ENCODE measurements at places on chromosomes 5 and 9.

DNA sequence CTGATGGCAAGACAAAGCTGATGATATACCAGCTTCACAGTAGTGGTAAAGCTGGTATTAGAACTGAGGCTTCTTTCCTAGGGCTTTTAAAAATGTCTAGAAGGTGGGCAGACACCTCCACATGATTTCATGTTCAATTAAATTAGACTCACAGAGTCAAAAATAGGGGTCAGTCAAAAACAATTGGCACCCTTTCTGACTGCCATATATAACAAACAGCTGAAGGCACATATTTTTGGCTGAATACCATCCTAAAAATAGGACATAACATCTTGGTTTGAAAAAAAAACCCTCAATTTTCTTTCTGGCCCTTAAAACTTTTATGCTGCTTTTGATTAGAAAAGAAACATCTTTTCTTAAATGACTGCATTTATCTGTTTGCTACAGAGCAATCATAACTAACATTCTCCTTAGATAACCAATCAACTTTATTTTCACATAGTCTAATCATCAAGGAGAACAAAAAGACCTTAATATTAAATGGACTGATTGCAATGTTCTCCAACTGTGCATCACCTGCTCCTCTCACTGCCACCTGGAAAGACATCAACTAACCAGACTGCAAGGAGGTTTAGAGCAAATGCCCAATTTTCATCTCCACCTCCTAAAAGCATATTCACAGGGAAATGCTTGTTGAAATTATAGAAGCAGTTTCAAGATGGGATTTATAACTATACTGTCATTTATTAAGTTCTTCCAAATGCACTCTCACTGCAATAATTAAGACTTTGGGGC is 3.2 kb downstream of the SGTB start:
- DNase-seq: no peak

- no peak for DNase-seq
Measured at GRCh38 chr5:172696171-172696849, 55.2 kb downstream of the NEURL1B start.

DNA sequence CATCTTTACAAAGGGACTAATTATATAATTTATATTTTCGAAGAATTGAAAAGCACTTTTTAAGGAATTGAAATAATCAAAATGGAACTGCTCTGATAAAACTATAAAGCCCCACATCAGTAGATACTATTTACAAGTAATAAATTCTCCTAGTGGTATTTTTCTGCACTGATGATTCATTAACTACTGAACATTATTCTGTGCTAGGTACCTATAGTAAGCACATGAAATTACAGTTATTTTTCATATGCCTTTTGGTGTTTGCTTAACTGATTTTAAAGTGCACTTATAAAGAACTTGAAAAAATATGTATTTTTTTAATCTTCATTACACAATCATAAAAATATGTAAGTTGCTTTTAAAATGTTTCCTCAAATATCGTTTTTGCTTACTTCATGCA is 123.0 kb downstream of the MAN2A1 start:
- no peak for DNase-seq

- no peak for DNase-seq
Measured at GRCh38 chr9:23823986-23824829, 1.8 kb downstream of the ELAVL2 start.

DNA sequence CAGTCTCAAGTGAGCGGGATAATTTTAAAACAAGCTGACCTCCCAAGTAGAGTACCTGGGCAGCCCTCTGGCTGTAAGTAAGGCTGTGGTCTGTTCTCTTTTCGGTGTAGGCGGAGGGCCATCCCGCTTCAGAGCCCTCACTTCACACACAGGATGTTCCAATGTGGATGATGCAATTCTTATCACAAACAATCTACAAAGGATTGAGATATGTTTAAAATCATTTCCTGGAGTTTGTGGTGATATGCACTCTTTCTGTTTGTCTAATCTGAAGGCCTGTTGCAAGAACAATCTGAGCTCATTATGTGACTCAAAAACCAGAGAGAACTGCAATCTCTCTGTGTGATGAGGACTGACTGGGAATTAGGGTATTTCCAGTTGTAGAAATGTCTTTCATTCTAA is 42.5 kb downstream of the ITGA2 start:
- peak; percentile 60 for DNase-seq

DNA sequence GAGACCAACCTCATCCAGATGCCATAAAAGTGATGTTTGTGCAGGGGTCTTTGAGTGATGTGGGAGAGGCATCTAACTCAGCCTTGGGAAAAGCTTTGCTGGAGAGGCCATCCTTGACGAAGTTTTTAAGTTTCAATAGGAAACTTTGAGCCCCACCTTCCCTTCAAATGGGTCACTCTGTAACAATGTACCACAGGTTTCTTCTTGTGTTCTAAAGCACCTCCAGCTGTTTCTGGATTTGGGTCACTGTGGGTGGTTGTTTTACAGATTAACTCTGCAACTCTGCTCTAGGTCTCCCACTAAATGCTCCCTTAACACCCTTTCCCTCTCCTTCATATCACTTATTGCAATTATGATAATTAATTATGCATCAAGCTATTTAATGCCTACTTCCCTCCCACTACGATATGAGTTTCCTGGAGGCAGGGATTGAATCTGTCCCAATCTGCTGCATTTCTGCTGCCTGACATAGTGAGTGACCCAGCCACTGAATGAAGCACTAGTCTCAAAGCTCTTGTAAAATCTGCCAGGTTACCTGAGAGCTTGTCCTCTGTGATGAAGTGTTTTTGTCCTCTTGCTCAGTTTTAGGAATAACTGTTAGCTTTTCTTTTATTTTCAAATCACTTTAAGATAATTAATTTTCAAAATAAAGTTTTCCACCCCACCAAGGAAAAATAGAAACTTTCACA is 60.5 kb upstream of the PUM3 start:
- no peak for DNase-seq

DNA sequence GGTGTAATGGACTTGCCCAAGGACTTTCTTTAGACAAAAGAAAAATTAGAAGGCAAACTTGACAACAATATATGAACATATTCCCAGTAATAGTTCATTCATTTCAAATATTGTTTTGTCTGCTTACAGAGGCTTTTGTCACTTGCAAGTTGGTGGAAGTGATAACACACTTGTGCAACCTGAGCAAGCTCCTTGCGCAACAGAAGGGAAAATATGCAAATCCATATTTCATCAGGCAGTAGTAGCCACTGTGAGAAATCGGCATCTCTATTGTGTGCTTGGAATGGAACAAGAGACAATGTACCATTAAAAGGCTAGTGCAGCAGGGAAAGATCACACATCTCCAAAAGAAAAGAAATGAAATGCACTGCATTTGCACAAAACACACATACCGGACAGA is 125.3 kb upstream of the RASEF start:
- DNase-seq: no peak

DNA sequence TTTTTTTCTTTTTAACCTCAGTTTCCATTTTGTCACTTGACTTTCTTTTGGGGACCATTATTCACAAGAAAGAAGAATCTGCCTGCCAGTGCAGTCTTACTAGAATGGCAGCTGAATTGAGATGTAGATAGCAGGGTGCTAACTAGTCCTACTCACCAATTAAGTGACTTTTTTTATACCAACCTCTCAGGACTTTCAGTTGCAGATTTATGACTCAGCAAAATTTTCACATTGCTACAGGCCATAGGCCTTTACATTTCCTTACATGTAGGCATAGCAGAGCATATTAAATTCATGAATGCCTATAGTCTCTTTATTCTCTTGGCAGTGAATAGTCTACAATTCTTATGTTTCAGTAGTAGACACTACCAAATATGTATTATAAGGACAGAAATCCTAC is 54.0 kb upstream of the FKTN start:
- no peak for DNase-seq

DNA sequence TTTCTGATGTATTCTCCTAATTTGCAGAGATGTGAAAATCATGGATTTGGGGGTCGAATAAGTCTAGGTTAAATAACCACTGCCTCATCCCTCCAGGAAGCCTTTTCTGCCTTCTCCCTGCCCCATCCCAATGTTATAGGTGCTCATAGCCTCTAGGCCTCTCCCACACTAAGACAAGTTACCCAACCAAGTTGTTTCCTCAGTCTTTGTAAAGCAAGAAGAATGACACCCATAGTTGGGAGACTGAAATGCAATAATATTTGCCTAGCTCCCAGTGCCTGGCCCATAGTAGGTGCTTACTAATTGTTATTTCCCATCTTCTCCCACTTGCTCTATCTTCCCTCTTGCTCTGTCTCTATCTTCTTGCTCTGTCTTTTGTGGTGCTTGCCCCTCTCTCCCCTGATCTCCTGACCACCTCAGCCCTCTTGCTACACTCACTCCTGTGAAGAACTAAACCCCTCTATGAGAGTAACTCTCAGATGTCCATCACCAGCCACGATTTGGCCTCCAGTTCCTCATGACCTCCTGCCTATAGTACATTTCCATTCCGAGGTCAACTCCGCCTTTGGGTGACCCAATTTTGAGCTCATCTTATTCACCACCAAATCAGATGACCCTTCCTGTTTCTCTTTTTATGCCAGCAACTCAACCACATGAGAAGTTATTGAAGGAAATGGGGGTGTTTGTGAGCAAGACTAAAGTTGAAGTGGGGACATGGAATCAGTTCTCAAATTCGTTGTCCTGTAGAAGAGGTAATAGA is 7.0 kb downstream of the AFAP1L1 start:
- no peak for DNase-seq

- DNase-seq: no peak
Measured at GRCh38 chr9:126366366-126367011, 39.9 kb downstream of the MVB12B start.

GRCh38 chr9:127808347-127809001 is 5.8 kb downstream of the FPGS start:
- DNase-seq: no peak
